ENCODE measurements at places on chromosomes 4 and X.

GRCh38 chr4:88792268-88792781 is 94.7 kb upstream of the NAP1L5 start:
- no peak for DNase-seq

GRCh38 chr4:115222061-115222460 is 108.6 kb upstream of the NDST4 start:
- DNase-seq: no peak

- no peak for DNase-seq
Measured at GRCh38 chr4:133581996-133582619, 433.0 kb downstream of the PCDH10 start.

- DNase-seq: no peak
Measured at GRCh38 chrX:13285693-13286092, 34.2 kb downstream of the ATXN3L start.

- DNase-seq: peak; percentile 36
Measured at GRCh38 chr4:128061566-128062536, 739 bp downstream of the LARP1B start.

DNA sequence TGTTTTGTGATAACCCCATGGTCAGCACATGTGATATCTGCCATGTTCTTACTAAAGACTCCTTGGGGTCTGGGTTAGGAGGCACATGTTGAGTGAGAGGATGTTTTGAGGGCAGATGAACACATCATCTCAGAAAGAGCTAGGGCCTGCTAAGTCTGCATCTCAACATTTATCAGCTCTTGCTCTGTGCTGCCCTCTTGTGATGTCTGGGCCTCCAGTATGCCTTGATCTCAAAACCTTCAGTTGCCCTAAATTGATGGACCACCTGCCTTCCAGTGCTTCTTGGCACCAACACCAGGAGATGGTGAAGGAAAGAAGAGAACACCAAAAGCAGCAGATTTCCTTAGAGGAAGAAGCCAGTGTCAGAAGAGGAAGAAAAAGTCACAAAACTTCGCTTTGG is 22.5 kb downstream of the MID1 start:
- no peak for DNase-seq

GRCh38 chr4:71832049-71832448 is 48.2 kb upstream of the GC start:
- no peak for DNase-seq

DNA sequence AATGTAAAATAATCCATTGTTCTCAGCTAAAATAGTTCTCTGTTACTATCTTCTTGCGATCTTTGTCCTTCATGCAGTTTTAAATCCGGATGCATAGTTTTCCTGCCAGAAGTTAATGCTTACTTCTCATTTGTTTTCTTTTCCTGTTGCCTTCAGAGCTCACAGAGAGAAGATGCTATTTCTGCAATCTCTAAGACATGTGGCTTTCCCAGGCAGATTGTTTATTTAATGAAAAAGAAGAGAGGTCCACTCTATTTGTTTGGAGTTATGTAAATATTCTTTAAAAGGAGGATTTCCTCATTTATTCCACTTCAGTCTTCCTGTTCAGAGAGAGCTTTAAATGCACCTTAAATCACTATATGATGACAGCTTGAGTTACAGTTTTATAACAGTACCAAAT is 39.3 kb upstream of the HPGD start:
- no peak for DNase-seq

DNA sequence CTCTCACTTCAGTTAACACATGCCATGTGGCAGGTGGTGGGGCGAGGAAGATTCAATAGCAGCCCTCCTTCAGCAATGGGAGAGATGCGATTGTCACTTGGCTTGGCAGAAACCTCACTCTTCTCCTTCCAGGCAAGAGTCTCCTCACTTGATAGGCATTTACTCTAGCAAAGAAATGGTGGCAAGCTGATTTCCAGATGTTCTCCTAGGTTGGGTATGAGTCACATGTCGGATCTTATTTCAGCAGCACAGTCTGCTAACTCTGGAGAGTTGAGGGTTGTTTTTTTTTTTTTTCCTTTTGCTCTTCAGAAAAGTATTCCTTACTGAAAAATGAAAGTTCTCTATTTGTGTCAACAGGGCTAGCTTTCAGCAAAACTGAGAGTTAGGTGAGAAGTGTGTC is 119.5 kb upstream of the CHRDL1 start:
- no peak for DNase-seq

GRCh38 chr4:170990989-170991589 is 822.1 kb upstream of the GALNTL6 start:
- no peak for DNase-seq

- no peak for DNase-seq
Measured at GRCh38 chr4:1459081-1459721, 53.0 kb upstream of the NKX1-1 start.

DNA sequence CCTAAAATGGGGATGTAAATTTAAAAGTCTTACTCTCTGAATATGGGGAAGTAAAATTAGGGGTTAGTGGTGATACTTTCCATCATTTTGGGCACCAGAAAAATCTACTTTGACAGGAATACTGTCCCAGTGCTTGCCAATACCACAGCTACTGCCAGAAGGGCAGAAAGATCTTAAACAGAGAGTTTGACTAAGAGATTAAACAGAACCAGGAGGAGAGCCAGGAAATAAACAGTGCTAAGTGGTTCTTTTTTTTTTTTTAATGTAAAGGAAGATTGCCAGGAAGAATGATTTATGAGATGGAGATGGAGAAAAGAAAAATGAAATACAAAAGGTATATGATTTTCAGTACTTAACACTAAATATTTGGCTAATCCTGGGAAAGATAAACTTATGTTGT is 126.8 kb downstream of the RTL3 start:
- no peak for DNase-seq

DNA sequence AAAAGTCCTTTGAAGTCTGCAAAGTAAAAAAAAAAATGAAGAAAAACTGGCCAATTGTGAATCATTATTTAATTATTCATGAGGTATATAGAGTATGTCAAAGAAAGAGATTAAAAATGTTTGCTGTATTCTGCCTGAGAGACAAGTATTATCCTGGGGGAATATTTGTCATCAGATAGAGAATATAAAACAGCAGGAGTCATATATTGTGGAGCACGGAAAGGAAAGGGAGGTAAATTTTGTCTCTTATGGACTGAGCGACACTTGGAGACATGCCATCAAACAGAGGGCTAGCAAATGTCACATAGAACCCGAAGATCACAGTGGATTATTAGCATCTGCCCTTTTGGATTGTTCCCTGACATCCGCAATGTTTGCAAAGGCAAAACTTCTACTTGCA is 39.2 kb upstream of the FAT1 start:
- DNase-seq: no peak

DNA sequence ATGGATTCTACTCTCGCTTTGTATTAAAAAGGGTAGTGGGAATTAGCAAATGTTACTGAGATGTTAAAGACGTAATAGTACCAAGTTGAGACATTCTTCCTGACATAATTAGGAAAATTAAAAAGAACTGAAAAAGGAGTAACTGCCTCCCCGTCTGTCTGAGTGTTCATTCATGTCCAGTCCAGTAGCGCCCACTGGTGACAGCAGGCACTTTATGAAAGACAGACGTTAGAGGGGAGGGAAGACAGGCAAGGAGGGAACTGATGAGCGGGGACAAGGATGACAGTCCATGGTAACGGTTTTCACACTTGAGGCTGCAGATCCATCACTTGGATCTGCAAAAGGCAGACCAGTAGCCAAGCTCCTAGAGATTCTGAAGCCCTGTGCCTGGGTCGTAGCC is 326.7 kb downstream of the STK32B start:
- DNase-seq: no peak
